ENCODE measurements at places on chromosomes 3 and 15.

DNA sequence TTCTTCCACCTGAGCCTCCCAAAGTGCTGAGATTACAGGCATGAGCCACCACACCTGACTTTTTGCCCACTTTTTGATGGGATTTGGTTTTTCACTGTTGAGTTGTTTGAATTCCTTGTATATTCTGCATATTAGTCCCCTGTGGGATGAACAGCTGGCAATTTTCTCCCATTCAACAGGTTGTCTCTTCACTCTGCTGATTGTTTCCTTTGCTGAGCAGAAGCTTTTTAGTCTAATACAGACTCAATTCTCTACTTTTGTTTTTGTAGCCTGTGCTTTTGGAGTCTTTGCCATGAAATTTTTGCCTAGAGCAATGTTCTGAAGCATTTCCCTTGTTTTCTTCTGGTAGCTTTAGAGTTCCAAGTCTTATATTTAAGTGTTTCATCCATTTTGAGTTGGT, 62.7 kb upstream of the MFGE8 start:
- no peak for DNase-seq

GRCh38 chr3:197031315-197032285, 2.0 kb upstream of the MELTF start:
- DNase-seq: no peak

DNA sequence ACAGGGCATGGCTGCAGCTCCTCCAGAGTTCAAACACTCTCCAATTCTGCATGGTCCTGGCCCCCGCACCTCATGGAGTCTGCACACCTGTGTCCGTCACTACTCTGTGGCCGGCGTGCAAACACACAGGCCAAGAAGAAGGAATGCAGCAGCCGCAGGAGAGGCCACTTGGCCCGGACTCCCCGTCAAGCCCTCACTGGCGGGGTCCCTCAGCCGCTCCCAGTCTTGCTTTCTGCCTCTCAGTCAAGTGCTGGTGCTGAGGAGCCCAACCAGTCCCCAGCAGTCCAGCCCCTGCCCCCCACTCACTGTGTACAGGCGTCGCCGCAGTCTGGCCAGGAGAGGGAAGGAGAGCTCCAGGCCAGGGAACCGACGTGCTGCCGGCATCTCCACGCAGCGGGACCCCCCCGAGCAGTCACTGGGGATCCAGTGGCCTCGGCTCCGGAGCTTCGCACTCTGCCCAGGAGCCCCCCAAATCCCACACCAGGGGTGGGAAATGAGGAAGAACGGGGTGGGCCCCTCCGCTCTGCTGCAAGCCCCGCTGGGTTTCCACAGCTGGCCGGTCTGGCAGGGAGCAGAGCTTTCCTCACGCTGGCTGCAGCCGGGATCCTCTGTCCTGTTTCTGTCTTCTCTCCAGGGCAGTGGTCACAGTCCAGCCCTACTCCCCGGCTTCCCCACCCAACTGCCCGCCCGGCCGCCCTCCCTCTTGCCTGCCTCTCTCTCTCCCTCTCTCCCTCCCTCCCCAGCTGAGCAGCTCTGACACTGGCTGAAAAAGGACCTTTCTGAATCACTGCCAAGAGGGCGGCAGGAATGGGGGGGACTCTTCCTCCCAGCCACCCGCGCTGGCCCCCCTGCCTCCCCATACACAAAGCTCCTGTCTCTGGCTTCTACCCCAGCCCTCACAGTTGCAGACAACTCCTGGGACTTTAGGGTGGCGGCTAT, 16.0 kb downstream of the TNK2 start:
- DNase-seq: no peak

- DNase-seq: no peak
Observed at GRCh38 chr3:157122116-157122515, 37.8 kb downstream of the CCNL1 start.

DNA sequence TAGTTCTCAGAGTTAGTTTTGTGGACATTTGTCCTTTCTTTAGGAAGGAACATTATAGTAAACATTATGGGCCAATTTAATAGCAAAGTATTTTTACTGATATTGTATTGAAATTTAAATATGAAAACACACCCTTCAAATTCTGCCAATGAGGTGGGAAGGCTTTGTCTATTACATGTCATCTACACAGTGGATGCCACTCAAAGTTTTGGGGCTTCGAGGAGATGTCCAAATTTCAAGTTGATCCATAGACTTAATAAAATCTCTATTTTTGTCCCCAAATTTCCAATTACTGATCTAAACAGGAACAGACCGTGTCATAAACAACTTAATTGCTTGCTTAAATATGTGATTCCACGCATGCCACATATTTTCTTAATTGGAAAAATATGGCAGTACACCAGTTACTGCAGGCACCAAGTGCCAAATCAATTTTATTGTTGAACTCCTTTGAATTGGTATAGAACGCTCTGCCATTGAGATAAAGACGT, 1.7 kb downstream of the SHOX2 start:
- no peak for DNase-seq

DNA sequence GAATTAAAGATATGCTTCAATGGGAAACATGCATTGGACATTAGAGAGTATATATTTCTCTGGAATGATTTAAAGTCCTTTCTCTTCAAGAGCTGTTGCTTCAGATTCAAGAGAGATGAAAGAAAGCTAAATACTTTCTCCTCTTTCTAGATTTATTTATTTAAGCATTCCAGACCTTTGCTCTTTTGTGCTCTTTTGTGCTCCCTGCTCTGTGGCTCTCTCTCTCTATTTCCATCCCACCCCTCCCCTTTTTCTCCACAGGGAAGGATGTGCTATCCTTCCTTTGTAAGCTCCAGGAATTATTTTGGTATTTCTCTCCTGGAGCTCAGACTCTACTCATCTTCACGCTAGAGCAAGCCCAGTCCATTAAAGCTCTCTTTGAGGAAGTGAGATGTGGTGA, 871.9 kb upstream of the GBE1 start:
- no peak for DNase-seq

DNA sequence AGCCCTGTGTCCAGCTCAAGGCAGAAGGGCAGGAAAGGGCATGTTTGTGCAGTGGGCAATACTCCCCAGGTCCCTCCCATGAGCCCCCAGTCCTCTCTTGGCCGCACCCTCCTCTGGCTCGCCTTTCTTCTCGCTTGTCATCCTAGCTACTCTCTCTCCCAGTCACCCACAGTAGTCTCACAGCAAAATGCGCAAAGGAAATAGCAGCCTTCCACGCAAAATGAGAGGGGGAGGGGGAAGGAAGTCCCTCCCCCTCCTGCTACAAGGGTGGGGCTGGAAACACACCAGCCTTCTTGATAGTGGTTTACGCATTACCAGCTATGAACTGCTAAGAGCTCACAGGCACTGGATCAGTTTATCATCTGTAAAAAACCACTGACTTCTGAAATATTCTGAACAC, 83.8 kb downstream of the GADL1 start:
- no peak for DNase-seq

DNA sequence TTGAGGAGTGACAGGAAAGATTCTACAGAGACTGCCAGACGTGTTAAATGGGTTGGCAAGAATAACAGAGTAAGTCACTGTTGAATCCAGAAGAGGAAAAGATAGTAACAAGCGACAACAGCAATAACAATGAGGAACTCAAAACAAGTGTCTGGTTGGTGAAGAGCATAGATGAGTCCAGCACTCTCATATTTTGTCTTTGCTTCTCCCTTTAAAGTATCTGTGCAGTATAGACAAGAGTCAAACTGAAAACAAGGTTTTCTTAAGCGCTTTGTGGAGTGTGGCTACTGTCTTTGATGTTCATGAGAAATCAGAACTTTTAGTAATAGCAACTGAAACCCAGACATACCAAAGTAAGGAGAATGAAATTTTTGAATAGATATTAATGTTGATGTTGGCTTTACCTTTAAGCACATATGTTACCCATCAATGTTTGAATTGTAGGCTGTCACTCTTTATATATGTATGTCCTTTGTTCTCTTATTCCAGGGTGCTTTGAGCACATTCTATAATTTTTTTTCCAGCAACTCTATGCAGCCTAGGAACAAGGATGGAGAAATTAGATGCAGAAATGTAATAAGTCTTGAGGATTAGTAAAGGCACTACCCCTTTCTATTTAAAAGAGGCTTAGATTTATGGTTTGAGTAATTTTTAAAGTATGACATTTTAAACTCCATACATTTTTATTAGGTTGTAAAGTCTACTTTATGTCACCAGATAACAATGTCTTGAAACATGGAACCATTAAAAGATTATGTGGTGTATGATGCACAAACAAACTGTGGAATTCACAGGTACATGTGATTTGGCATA, 185.5 kb downstream of the NFKBIZ start:
- no peak for DNase-seq

- no peak for DNase-seq
Observed at GRCh38 chr15:43526261-43526930, 9.0 kb downstream of the MAP1A start.

GRCh38 chr3:158792709-158793108, 9.1 kb upstream of the MFSD1 start:
- no peak for DNase-seq

DNA sequence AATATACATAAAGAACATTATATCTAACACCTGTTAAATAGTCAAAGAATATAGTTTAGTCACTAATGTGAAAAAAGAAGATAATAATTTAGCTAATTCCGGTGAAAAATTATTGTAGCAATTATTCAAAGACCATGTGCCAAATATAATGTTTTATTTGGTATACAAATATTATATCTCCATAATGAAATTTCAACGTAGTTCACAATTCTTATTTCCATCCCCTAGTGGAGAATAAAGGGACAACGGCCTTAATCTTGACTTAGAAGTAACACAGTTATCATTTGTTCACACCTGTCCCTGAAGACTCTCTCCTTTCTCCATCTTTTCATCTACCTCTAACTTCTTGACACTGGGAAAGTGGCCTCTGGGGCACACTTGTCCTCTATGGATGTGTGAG, 213.4 kb downstream of the ERC2 start:
- no peak for DNase-seq

- peak; percentile 99 for DNase-seq
Observed at GRCh38 chr3:4978966-4979427, 240 bp upstream of the BHLHE40 start.

GRCh38 chr15:74709011-74709410, 13.2 kb upstream of the EDC3 start:
- no peak for DNase-seq

- no peak for DNase-seq
Observed at GRCh38 chr15:95987886-95988573, 342.5 kb upstream of the NR2F2 start.

- no peak for DNase-seq
Observed at GRCh38 chr15:44798826-44799225, 62.5 kb downstream of the TRIM69 start.

GRCh38 chr3:62500556-62501288, 127.4 kb upstream of the FEZF2 start:
- DNase-seq: no peak

- DNase-seq: no peak
Observed at GRCh38 chr15:47806008-47806407, 88.7 kb downstream of the SEMA6D start.

DNA sequence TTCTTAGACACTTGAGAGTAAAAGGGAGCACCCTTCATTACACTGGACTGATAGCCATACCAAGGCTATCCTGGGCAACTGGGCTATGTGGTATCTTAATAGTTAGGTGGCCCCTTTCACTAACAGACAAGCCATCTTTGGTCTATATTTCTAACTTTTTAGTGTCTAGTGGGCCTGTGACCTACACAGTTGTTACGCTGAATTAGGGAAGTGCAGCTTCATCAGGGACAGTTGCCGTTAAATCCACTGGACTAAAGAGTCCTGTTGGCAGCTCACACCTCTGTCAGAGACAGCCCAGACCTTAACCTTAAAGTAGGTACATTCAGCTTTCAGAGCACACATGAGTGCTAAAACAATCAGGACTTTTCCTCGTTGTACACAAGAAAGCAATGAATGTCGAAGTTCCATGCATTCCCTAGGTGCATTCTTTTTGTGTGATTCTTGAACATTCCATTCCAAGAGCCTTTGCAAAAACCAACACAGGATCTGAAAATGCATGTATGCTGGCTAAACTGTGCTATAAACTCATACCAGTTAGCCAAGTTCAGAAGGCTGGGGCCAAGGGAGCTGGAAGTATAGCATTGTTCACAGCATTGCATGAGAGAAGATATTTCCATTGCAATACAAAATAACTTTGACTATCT, 230.2 kb upstream of the EIF1B start:
- no peak for DNase-seq

- DNase-seq: no peak
Observed at GRCh38 chr3:33936171-33936920, 137.9 kb downstream of the PDCD6IP start.

DNA sequence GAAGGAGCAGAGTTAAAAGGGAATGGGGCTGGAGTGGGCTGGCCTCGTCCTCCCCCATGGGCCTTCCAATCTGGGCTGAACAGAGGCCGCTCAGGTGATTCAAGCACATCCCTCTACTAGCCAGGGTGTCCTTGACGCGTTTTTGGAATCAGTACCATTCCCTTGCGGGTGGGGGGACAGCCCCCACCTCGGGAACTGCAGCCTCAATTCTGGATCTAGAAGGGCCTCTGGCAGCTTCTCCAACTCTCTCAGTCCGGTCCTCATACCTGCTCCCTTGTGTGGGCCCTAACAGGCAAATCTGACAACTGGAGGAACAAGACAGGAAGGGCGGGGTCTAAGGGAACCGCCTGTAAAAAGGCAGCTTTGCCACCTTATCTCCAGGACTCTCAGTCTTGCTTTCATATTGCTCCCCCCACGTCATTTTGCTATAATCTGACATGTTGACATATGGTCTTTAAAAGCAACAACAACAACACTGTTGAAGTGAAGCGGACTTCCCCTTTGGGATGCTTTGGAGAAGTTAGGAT, 802 bp upstream of the CHRNB4 start:
- no peak for DNase-seq

GRCh38 chr3:184756151-184757021, 44.5 kb upstream of the MAGEF1 start:
- no peak for DNase-seq

DNA sequence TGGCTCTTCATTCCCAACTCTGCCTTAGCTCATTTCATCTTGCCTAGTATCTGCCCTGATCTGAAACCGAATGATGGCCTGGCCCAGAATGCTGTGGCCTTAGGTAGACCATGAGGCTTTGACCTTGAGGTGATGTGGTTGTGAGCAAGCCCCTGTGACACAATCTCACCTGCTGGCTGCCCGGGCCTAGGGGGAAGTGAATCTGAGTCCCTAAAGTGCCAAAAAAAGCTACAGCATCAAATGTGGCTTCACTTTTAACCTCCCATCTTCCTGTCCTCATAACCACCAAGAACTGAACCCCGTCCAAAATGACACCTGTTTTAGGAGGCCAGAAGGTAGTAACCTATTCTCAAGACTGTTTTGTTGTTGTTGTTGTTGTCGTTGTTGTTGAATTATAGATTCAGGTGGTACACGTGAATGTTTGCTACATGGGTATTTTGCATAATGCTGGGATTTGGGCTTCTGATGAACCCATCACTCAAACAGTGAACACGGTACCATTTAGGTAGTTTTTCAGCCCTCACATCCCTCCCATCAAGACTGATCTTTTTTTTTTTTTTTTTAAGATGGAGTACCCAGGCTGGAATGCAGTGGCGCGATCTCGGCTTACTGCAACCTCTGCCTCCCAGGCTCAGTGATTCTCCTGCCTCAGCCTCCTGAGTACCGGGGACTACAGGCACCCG, 54.6 kb downstream of the MCCC1 start:
- no peak for DNase-seq

DNA sequence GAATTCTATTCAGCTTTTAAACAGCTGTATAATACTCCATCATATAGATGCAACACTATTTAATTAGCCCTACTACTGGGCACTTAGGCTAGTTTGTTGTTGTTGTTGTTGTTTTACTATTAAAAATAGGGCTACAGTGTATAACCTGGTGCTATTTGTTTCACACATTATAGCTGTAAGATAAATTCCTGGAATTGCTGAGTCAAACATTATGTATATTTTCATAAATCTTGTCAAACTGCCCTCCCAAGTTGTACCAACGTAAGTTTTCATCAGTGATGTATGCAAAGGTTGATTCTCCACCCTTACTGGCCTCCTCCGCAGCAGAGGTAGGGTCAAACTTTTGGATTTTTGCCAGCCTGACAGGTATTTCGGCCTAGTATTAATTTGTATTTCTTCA, 3.8 kb upstream of the CEMIP start:
- no peak for DNase-seq
